ENCODE measurements at places on chromosomes 13 and 19. TPM values are rescaled to one million over a fixed set of nuclear protein-coding genes. Genes with fewer than 3 reads are reported as not detected.

DNA sequence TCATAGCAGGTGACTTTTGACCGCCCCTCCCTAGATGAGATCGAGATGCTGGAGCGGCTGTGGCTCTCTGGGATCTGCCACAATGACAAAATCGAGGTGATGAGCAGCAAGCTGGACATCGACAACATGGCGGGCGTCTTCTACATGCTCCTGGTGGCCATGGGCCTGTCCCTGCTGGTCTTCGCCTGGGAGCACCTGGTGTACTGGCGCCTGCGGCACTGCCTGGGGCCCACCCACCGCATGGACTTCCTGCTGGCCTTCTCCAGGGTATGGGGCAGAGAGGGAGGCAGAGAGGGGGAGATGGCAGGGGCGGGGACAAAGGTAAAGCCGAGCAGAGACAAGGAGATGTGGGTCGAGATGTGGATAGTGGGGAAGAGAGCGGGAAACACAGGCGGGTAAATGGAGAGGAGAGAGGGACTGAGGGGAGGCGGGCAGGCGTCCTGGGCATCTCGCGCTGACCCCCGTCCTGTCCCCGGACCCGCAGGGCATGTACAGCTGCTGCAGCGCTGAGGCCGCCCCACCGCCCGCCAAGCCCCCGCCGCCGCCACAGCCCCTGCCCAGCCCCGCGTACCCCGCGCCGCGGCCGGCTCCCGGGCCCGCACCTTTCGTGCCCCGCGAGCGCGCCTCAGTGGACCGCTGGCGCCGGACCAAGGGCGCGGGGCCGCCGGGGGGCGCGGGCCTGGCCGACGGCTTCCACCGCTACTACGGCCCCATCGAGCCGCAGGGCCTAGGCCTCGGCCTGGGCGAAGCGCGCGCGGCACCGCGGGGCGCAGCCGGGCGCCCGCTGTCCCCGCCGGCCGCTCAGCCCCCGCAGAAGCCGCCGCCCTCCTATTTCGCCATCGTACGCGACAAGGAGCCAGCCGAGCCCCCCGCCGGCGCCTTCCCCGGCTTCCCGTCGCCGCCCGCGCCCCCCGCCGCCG lies 3.4 kb upstream of the GRWD1 start:
- no peak for DNase-seq

- no peak for DNase-seq
Measured at GRCh38 chr13:51027644-51028043, 83.4 kb downstream of the C13orf42 start.

The KIR3DL1 gene
- total RNA-seq, result not detected

- no peak for DNase-seq
Measured at GRCh38 chr13:111952814-111953213, 114.1 kb upstream of the SOX1 start.

- DNase-seq, result no peak
Measured at GRCh38 chr13:113929628-113930615, 44.0 kb downstream of the C13orf46 start.

The APOC1 gene
- total RNA-seq, result not detected

The MTIF3 gene
- 77.4 TPM for total RNA-seq

The CD33 gene
- 3.1 TPM for total RNA-seq

- DNase-seq, result no peak
Measured at GRCh38 chr19:4069331-4069959, 2.7 kb upstream of the ZBTB7A start.

The RAX2 gene
- total RNA-seq, result not detected

DNA sequence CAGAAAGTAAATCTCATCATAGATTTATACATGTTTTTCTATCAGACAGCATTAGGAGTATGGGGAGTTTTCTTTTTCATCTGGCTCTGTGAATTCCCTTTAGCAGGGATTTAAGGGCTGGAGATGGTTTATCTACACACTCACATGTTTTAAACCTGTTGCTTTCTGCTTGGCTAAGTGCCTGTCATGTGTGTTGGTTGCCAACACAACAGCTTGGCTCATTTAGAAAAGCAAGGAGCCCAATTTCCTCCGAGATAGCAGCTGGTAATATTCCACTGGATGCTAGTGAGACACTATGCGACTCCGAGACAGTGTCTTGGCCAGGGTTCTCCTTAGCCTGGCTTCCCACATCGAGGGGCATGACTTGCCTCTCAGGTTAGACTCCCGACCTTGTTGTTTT lies 83.3 kb downstream of the KLF5 start:
- DNase-seq, result no peak

The ATCAY gene
- total RNA-seq, result not detected

- DNase-seq, result no peak
Measured at GRCh38 chr13:99983499-99984401, 2.2 kb downstream of the ZIC2 start.

DNA sequence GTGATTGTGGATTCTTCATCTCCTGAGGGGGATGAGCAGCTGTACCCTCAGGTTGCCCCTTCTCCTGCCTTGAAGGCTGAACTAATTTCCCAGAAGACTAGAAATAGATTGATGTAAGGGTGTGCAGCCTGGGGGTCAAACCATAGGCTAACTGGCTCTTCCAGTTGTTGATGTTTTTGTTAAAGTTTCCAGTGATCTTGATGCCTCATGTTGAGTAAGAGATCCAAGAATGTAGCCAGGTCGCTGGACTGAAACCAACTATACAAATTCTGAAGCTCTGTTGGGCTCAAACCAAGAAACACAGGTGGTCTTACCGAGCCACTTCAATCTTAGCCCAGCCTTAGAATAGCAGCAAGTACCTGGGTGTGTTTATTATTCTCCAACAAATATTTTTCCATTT lies 391.8 kb downstream of the KLF5 start:
- DNase-seq, result no peak

GRCh38 chr13:60282186-60282585 lies 114.8 kb upstream of the TDRD3 start:
- DNase-seq, result no peak

- DNase-seq, result no peak
Measured at GRCh38 chr19:29971002-29971401, 29.0 kb downstream of the URI1 start.

The GZMM gene
- not detected for total RNA-seq

- no peak for DNase-seq
Measured at GRCh38 chr19:14391156-14391821, 10.0 kb downstream of the ADGRE5 start.

- no peak for DNase-seq
Measured at GRCh38 chr19:33712268-33712667, 84.4 kb upstream of the KCTD15 start.

GRCh38 chr19:56577719-56578602 lies 10.7 kb downstream of the ZNF470 start:
- DNase-seq, result no peak

The COG3 gene
- total RNA-seq, result 16.9 TPM

- peak; percentile 60 for DNase-seq
Measured at GRCh38 chr13:45511310-45512097, 46.8 kb downstream of the COG3 start.

- no peak for DNase-seq
Measured at GRCh38 chr13:26474286-26474685, 83.2 kb upstream of the WASF3 start.

DNA sequence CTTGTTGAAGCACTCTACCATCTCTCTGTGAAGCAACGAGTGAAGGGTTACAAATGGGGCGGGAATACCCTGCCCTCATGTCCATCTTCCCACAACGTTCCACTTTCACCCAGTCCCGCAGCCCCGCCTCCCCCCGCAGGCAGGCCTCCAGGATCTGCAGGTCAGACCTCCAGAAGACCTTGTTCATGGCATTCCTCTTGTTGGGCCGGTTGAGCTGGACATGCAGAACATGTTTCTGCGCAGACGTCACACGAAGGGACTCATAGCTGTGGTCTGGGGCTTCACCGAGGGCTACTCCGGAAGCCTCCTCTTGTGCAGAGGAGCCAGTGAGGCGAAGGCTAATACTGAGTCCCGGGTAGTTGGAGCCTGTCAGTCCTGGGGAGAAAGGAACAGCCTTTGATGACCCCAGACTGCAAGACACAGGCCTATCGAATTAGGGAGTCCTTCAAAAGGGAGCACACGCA lies 420 bp downstream of the ECH1 start:
- peak; percentile 94 for DNase-seq

DNA sequence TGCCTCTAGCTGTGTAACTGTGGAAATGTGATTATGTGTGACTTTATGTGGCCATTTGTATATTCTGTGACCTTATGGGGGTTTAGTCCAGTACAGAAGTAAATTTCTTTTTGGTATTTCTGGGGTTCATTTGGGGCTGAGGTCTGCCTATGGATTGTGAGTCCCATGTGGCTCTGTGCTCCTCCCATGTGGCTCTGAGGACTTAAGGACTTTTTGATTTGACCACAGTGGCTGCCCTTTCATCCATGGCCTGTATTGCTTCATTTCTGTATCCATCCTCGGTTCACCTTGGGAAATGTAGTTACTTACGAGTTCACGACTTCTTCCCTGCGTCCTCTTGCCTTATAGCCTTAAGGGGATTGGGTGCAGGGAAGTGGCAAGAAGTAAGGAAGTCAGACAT lies 1.0 kb downstream of the ZNF420 start:
- DNase-seq, result no peak

- no peak for DNase-seq
Measured at GRCh38 chr13:74273581-74273980, 139.4 kb upstream of the KLF12 start.

DNA sequence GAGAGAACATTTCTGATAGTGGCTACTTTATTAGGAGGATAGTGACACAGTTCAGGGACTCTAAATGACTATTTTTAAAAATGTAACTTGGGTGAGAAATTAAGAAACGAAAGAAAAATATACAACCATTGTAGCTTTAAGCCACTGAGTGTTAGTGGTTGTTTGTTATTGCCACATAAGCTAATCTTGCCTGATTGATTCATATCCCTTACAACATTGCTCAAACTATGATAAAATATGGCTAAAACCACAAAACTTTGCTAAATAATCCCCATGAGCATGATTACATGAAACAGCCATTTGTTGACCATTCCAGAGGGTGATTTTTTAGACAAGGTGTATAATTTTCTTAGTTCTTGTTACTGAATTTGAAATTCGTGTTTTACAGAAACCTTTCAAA lies 343.4 kb downstream of the SLITRK5 start:
- no peak for DNase-seq

DNA sequence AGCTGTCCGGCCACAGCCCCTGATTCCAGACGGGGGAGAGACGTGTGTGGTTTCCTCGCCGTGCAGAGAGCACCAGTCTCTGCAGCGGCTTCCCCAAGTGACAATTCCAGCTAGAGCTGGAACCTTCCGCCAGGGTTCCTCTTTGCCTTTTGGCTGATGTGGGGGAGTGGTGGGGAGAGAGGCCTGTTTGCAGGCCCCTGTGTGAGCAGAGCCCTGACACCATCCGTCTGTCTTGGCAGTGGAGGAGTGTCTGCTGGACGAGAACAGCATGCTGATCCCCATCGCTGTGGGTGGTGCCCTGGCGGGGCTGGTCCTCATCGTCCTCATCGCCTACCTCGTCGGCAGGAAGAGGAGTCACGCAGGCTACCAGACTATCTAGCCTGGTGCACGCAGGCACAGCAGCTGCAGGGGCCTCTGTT lies 25.0 kb downstream of the LAMP1 start:
- no peak for DNase-seq

The FKBP8 gene
- 286 TPM for total RNA-seq

The GPR183 gene
- total RNA-seq, result not detected

Data from A172 (cell line).